ENCODE measurements at places on chromosomes 16 and 17. TPM values are rescaled to one million over a fixed set of nuclear protein-coding genes. Genes with fewer than 3 reads are reported as not detected.

- DNase-seq: no peak
Measured at GRCh38 chr17:66952681-66953629, 11.6 kb upstream of the CACNG4 start.

DNA sequence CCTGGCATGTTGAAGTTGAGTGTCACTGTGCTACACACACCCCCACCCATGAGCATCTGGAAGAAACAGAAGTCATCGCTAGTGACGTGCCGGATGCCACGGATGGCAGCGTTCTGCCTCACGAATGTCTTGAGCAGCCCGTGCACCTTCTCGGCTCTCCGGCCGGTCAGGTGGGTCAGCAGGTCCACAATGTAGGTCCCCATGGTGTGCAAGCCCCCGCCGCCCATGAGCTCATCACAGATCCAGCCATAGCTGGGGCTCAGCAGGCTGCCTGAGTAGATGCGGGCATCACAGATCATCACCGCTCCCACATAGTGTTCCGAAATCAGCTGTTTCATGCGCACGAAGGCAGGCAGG is 8.9 kb downstream of the C16orf86 start:
- DNase-seq: no peak

GRCh38 chr17:32935726-32936125 is 7.8 kb downstream of the TMEM98 start:
- DNase-seq: no peak

- DNase-seq: peak; percentile 27
Measured at GRCh38 chr17:77324227-77324626, 183.5 kb downstream of the SEC14L1 start.

- DNase-seq: no peak
Measured at GRCh38 chr16:49635591-49636581, 220.0 kb downstream of the ZNF423 start.

GRCh38 chr17:74335529-74336062 is 9.6 kb downstream of the KIF19 start:
- DNase-seq: no peak

- no peak for DNase-seq
Measured at GRCh38 chr16:23500862-23501225, 9.4 kb downstream of the GGA2 start.

- DNase-seq: no peak
Measured at GRCh38 chr17:31880311-31880710, 21.2 kb downstream of the UTP6 start.

DNA sequence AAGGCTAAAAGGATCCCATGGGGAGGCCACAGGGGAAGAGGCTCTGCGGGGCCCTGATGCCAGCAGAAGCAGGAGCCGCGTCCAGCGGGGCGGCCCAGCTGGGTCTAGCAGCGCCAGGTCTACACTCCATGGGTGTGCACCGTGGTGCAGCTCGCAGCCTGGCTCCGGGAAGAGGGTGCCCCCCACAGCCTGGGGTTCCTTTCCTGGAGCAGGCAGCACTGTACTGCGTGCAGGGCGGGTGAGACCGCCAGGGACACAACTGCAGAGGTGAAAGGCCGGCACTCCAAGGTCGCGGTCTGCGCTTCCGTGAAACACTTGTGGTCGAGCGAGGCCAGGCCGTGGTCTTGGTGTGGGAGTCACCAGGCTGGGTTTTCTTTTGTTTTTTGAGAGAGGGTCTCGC is 6.5 kb upstream of the CCDC154 start:
- DNase-seq: no peak

- DNase-seq: no peak
Measured at GRCh38 chr16:68252383-68252782, 7.2 kb downstream of the PLA2G15 start.

GRCh38 chr16:3364774-3365427 is 9.2 kb downstream of the OR2C1 start:
- peak; percentile 91 for DNase-seq

DNA sequence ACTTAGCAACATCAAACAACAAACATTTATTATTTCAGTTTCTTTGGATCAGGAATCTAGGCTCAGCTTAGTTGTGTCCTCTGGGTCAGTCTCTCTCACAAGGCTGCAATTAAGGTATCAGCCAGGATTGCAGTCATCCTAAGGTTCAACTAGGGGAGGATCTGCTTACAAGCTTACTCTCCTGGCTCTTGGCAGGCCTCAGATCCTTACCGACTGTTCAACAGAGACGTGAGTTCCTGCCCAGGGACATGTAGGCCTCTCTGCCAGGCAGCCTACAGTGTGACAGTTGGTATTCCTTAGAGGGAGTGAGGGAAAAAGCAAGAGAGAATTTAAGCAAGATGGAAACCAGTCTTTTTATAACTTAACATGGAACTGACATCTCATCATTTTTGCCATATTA is 294.0 kb downstream of the ZFHX3 start:
- no peak for DNase-seq

GRCh38 chr17:48586355-48587258 is 3.4 kb downstream of the HOXB3 start:
- no peak for DNase-seq

GRCh38 chr17:62696256-62696655 is 68.8 kb downstream of the MRC2 start:
- DNase-seq: no peak

DNA sequence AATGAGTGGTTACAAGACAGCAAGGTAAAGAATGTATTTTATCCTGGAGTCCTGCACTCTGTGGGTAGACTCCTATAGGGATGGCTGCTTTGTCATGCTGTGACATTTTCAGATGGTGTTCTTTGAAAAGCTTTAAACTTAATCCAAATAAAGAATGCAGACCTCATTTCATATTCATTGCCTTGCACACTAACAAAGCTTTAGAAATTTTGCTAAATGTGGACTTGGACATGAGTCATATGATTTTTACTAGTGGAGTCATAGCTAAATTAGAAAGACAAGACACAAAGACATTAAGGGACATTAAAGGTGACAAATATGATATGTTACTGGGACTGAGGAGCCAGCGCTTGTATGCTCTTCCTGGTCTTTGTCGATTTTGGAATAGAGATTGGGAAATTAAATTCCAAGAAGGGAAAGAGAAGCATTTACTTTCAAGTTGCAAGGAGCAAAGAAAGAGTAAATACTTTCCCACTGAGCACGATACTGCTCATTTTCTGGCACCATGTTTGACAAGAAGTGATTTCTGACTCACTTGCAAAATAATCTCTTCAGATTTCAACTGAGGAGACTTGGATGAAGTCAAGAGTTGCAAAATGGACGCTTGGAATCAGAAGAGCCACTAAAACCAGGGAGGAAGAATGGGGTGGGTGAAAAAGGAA is 152.9 kb upstream of the MYOCD start:
- DNase-seq: no peak

DNA sequence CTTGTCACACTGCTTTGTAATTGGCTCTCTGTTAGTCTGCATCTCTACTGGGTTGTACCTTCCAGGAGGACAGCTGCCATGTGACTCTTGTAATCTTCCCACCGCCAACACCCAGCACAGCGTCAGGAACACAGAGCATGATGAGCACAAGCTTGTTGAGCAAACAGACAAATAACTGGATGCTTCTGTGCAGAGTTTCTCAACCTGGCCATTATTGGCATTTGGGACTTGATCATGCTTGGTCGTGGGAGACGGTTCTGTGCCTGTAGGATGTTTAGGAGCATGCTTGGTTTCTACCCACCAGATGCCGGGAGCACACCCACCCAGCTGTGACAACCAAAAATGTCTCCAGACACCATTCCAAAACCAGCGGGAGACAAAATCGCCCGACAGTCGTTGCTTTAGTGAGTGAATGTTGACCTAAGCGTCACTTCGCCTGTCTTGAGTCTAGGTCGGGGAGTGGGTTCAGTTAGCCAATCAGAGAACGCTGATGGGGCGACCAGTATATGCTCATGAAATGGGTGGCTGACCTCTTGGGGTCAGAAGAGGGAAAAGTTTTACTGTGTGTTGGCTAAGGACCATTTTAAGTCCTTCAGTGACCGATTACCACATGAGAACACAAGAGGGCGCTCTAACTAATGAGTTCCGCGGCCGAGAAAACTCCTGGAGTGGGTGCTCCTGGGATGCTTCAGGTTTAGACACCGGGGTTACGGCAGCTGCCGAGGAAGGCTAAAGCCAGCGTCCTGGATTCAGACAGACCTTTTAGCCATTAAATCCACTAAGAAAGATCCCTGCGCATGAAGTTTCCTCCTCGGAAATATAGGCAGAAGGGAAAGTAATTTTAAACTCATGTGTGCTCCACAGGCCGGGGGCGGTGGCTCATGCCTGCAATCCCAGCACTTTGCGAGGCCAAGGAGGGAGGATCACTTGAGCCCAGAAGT is 57.8 kb upstream of the TEX2 start:
- peak; percentile 62 for DNase-seq

The PRR29 gene
- 1.8 TPM for total RNA-seq

The WFDC1 gene
- total RNA-seq: 21.7 TPM

The CALB2 gene
- total RNA-seq: 52.7 TPM

The SRCAP gene
- total RNA-seq: 64.7 TPM

The USP31 gene
- total RNA-seq: 12.5 TPM

The RNF167 gene
- 79.3 TPM for total RNA-seq

The TBC1D28 gene
- total RNA-seq: not detected

All from adrenal gland (tissue), 19 donors.